ENCODE measurements at places on chromosomes 12 and 14.

GRCh38 chr14:75820761-75821160 lies 159.7 kb downstream of the TTLL5 start:
- DNase-seq: no peak

- no peak for DNase-seq
These were observed 124.2 kb upstream of the PLEKHA5 start for GRCh38 chr12:19005257-19005801.

DNA sequence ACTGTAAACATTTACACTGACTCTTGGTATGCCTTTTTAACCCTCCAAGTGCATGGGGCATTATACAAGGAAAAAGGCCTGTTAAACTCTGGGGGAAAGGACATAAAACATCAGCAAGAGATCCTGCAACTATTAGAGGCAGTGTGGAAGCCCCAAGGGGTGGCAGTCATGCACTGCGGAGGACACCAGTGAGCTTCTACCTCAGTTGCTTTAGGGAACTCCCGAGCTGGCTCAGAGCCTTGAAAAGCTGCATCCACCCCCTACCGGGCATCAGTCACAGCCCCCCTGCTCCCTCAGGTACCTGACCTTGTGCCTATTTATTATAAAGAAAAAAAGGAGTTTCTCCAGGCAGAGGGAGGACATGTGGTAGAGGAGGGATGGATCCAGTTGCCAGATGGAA lies 695.6 kb upstream of the LMO3 start:
- no peak for DNase-seq

DNA sequence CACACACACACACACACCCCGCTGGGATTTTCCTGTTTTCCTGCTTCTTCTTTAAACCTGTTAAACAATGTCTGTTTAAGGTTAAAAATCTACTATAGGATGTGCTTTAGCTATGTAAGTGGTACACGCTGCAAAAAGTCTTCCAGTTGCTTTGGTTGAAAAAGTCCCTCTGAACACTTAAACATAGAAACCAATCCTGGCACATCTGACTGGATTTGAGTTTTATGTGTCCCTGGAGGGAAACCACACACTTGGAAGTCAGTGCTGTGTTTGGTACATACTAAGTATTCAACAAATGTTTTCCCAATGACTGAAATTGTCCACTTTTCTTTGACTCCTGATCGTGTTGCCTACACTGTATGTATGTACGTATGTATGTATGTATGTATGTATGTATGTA lies 22.0 kb downstream of the CFL2 start:
- peak; percentile 52 for DNase-seq

GRCh38 chr12:101995684-101996083 lies 66.1 kb downstream of the WASHC3 start:
- DNase-seq: no peak

- DNase-seq: no peak
These were observed 18.9 kb downstream of the SNRPF start for GRCh38 chr12:95877622-95878021.

- DNase-seq: no peak
These were observed 24.1 kb downstream of the CEP83 start for GRCh38 chr12:94435511-94435927.

- no peak for DNase-seq
These were observed 80.7 kb downstream of the TTC9 start for GRCh38 chr14:70722418-70722817.

DNA sequence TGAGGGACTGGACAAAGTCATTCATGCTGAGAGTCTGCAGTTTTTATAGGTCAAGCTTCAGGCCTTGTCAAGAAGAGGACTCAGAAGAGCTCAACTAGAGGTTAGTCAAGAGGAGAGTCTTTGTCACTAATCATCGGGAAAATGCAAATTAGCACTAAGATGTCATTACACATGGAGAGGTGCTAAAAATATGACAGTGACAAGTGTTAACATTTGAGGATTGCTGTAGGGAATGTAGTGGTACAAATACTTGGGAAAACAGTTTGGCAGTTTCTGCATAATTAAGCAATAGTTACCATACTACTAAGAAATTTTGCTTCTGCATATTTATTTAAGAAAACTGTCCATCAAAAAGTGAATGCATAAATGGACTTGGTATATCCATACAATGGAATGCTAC lies 60.9 kb upstream of the CSRP2 start:
- no peak for DNase-seq

DNA sequence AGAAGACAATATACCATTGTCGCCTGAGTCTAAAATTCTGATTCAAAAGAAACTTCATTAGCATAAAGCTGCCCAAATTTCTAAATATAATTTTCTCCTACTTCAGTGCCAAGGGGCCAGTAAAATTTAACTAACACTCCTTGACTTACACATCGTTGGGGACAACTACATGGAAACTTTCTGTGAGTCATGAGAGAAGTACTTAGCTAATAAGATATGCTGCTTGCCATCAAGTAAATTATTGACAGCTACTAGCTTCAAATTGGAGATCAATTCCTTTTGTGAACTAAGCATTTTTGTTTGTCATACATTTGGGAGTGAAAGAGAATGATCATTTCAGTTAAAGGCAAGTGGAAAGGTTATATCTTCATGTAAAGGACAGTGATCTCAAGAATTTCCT lies 373.3 kb downstream of the MDGA2 start:
- DNase-seq: no peak

- no peak for DNase-seq
These were observed 58.8 kb upstream of the FOXG1 start for GRCh38 chr14:28707814-28708213.

DNA sequence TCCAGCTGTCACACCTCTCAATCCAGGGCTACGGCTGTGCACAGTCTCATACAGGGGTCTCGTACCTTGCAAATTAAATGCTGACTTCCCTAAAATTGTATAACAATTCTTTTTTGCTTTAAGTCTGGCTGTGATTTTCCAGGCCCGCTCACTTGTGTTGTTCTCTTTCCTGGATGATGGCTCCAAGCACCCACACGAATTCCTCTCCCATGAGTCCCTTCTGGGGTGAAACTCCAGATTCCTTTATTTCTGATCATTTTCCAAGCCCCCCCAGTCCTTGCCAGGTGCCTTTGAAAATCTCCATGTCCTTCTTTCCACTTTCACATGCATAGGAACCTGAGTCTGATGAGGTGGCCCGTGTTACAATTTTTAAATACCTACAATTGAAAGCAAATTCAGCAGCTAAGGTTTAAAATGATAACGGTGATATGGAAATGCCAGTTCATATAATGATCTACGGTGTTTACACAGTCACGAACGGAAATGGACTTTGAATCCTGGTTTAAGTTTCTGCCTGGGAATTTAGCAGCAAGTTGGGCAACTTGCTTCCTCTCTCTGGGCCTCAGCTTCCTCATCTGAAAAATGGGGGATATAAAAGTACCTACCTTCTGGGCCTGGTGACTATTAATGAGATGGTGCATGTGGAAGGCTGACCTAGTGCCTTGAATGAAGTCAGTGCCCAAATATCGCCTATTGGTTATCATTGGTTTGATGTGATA lies 85.5 kb downstream of the STAB2 start:
- DNase-seq: no peak

DNA sequence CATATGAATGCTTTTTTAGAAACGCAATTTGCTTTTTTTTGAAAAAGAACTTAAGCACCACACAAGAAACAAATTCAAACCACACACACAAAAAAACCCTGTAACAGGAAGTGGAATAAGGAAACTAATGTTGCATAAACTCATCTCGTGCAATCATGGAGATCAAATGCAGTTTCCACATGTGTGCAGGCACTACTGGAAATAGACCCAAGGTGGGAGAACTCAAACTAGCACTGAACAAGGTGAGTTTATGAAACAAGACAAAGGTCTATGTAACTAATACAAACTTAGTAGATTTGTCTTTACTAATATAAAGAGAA lies 17.5 kb downstream of the NIN start:
- no peak for DNase-seq
